Activated naive CD4-positive, alpha-beta T cell (primary cell): ENCODE measurements at places on chromosomes 4 and X.

DNA sequence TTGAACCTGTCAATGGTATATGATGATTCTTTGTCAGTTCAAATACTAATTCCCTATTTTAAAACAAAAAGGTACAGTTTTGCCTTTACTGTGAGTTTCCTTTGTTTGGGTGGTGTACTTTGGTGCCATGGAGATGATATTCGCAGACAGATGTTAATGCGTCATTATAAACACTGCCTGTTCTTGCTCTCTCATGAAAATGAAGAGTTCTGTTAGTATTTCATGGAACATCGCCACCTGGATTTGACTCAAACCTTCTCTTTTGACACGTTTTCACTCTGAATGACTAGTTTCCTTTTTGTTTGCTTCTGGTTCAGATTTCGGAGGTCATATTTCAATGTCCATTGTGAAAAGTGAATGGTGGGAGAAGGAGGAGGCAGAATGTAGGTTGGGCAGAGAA lies 6.9 kb upstream of the CTSO start:
- no peak for DNase-seq

DNA sequence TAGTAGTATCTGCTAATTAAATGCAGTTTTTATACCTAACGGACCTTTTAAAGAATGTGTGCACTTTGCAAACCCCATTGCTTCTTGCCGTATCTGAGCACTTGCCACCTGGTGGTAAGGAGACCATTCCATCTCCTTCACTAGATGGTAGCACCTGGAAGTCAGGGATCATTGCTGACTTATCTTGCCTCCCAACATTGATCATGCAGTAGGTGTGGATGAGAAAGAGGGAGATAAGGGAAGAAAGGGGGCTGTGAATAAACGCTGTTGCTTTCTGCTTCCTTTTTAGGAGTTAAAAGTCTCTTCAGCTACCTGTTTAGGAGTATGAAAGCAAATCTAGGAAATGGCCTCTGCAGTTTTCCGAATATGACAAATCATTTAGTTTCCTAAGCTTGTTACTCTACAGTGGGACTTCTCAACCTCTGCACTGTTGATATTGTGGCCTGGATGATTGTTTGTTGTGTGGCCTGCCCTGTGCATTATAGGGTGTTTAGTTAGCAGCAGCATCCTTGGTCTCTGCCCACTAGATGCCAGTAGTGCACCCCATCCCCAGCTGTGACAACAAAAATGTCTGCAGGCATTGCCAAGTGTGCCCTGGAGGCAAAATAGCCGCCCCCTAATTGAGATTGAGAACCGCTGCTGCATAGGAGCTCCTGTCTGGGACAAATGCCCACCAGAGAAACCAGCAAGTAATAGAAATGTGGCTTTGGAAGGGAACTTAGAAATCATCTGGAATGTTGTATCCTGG lies 38.8 kb downstream of the GAB1 start:
- no peak for DNase-seq

DNA sequence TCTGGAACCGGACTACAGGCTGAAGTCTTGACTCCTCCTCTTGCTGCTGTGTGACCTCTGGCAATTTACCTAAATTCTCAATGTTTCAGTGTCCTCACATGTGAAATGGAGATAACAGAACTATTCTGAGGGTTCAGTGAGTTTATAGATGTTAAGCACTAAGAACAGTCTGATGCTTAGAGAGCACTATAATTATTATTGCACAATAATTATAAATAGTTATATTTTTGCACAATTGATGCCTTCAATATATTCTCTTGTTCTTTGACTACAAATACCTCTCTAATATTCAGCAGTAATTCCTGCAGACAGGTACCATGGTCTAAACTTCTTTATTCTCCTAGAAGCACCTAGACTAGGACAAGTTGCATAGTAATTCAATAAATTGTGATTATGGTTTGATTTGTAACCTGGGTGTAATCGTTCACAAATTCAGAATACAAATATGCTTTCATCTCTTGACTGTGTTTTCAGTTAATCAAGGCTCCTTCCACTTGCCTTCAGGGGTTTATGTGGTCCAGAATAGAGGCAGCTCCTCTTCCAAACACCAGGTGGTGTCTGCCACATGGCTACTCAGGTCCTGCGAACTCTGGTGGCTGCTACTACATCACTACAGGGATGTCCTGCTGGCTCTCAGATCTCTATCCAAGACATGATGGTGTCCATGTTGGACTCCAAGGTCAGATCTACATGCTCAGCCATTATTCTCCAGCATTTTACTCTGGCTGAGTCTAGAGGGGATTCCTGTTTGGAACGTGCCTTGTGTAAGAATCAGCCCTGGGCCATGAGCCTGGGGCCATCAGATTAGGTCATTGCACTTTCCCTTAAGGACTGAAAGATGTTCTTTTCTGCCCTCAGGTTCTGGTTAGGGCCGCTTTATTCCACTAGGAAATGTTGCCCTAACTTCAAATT lies 103.4 kb downstream of the QRFPR start:
- DNase-seq: no peak

- no peak for DNase-seq
Observed at GRCh38 chr4:142812091-142812490, 34.0 kb downstream of the INPP4B start.

DNA sequence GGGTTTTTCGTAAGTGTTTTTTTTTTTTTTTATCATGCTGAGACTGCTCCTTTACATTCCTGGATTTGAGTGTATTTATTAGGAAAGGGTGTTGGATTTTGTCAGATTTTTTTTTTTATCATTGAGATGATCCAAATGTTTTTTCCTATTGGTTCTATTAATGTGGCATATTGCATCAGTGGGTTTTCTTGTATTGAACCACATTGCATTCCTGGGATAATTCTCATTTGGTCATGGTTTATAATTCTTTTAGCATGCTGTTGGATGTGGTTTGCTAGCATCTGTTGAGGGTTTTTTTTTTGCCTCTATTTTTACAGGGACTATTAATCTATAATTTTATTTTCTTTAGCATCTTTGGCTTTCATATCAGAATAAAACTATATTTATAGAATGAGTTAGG lies 28.8 kb downstream of the COL4A5 start:
- no peak for DNase-seq

- DNase-seq: no peak
Observed at GRCh38 chr4:26021417-26022345, 107.7 kb downstream of the SMIM20 start.

DNA sequence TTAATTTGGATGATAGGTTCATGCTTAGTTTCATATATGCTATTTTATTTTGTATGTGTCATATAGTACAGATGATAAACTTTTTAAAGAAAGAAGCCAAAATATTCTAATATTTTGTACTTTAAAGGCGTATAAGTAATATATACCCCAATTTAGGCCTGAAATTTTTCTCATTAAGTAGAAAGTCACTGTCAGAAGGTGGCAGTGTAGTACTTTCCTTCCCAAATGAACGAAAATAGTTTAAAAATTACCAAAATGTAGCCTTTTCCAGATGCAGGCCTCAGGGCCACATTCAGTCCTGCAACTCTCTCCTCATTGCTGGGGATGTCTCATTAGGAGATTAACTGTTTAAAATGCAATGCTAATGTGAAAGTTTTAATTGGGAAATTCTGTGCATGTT lies 1263.6 kb downstream of the C4orf33 start:
- DNase-seq: no peak

DNA sequence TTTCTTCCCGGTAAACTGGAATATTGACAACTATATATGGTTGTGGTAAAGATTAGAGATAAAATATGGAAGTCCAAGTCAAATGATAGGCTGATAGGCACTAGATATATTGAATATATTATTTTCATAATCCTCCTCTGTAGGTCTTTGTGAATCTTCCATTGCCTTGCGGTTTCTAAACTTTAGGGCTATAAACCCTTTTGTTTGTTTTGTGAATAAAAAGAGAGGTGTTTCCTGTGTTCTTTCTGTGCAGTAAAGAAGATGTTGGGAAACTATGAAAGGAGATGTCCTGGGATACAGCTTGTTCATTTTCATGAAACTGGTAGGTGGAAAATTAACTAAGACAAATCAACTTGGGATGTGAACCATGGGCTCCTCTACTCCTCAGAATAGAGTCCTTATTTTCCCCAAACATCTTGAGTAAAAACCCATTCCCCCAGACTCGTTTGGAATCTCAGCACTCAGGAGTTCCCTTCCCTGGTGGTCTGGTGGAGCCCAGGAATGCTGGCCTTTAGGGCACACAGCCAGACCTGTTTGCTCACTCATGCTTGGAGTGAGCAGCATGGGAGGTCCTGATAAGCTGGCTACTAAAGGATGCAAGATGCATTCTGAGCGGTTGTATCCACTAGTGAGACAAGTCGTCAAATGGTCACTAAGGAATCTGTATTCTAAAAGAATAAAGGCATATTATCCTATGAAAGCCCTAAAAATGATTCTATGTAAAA lies 22.2 kb downstream of the PRDM8 start:
- no peak for DNase-seq

DNA sequence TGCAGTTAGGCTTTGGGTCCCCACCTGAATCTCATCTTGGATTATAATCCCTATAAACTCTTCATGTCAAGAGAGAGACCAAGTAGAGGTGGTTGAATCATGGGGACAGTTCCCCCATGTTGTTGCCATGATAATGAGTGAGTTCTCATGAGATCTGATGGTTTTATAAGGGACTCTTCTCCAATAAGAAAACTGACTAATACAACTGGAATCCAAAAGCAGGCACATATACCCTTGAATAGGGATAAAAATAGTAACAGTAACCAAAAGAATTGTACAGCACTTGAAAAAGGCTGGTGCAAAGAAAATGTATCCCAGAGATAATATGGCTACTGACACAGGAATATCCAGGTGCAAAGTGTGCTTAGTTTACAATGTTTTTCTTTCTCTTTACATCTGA lies 351.5 kb upstream of the MAD2L1 start:
- DNase-seq: no peak

DNA sequence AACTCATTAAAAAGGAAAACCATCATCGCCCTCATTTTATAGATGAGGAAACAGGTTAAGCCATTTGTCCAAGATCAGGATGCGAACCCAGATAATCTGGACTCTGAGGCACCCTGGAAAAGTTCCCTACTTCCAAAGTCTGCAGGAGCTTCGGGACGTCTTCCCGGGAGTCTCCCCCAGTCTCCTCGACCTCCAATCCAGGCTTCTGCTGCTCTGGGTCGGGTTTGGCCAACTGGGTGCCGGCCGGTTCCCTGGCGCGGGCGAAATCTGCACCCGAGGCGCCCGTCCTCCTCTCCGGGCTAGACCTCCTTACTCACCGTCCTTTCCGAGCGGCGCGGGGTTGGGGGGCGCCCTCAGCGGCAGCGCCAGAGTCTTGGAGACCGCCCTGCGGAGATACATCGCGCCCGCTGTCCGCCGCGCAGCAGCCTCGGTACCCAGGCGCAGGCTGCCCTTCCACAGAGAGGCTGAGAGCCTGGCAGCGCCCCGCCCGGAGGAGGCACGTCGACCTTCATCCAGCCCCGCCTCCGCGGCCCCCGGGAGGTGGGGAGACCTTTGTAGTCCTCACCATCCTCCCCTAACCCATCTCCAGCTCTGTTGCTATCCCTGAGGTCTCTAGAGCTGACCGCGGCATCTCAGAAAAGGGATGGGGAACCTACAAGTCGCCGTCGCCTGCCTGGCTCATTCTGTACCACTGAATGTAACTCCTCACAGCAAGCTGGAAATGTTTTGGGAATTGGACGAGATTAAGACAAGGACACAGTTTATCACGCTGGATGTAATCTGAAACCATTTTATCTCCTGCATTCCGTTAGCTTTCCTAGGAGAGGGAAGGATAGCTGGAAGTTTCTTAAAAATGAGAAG lies at the start of gene MGARP:
TSS of gene MGARP (minus strand) at position 466 of the 861 bp plus-strand sequence. CDS start at position 399, 67 bp downstream.
- DNase-seq: no peak

- no peak for DNase-seq
Observed at GRCh38 chrX:84729809-84730208, 227.6 kb upstream of the HDX start.

DNA sequence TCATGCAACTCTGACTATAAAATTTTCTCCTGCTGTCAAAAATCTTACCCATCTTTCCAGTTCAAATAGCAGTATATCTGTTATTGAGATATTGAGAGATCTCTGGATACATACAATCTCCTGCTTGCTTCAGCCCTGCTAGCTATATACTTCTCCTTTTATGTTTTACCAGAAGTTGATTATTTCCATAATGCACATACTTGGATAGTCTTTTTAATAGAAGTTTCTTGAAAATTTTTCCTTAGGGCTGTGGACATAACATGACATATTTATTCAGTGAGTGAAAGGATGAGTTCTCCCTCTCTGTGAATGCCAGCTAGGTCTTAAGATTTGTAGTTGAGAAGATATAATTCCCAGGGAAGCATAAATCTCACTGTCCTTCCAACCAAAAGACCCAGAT lies 234.1 kb upstream of the NR3C2 start:
- DNase-seq: no peak

- no peak for DNase-seq
Observed at GRCh38 chrX:2954541-2954940, 25.4 kb upstream of the ARSD start.

DNA sequence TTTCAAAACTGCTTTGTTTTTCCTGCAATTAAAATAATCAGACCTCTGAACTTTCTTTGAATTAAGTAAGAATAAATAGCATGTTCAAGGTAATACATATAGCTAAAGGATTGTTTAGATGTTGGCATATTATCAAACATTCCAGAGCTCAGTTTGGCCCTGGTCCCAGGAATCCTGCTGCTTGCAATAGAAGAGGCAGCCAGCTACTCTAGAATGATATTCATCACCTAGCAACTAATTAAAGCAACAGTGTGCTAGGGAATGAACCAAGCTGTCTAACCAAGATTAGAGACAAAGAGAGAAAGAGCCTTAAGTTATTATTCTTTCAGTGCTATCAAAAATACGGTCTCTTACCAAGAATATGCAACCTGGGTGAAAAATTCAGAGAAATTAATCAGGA lies 460.9 kb downstream of the GABRG1 start:
- DNase-seq: no peak

GRCh38 chrX:57286507-57287251 lies at the start of gene FAAH2:
FAAH2 (plus strand) TSS chrX:57286706; CDS start chrX:57286826, 120 bp downstream.
- peak; percentile 19 for DNase-seq

DNA sequence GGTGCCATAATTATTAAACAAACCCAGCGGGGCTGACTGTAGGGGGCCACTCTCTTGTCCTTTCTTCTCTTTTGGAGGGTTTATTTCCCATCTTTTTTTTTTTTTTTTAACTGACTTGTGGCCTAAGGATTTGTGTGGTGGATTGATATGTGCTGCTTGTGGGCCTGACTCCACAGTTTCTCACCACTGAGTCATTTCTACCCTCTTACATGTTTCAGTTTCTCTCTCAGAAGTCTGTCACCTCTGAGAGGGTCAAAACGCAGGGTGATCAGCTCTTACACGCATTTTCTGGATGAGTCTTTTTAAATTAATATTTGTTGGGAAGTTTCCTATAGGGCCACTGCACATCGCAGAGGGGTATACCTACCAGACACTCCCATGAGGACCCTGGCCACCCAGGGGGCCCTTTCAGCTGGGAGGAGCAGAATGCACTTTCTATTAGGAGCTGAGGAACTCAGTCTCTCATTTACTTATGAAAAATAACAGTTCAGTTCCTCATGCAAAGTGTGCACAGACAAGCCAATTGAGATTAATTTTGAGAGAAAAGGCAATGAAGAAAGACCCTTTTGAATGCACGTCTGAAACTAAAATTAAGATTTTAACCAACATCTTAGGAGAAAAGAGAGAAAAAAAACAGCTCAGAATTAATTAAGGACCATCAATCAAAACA lies 407.9 kb downstream of the TECRL start:
- no peak for DNase-seq

GRCh38 chrX:115650916-115651315 lies 89.9 kb downstream of the PLS3 start:
- DNase-seq: no peak

GRCh38 chr4:6473264-6474052 lies 1.0 kb upstream of the PPP2R2C start:
- no peak for DNase-seq
